ENCODE measurements at places on chromosomes 4 and X.

DNA sequence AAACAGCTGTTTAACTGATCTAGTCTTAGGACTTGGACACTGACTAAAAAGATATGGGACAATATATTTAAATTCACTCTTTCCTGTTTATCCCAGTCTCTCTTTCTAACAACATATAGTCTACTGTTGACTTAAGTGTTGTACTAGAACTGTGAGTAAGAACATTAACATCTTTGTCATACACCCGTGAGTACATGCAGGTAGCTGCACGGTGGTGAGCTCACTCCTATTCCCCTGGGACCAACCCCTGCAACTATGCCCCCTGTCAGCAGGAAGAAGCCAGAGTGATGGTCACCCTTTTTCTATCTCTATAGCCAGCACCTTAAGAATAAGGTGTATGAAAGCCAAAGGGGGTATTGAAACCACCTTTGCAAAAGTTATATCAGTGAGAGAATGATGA is 17.6 kb downstream of the TBL1X start:
- no peak for DNase-seq

DNA sequence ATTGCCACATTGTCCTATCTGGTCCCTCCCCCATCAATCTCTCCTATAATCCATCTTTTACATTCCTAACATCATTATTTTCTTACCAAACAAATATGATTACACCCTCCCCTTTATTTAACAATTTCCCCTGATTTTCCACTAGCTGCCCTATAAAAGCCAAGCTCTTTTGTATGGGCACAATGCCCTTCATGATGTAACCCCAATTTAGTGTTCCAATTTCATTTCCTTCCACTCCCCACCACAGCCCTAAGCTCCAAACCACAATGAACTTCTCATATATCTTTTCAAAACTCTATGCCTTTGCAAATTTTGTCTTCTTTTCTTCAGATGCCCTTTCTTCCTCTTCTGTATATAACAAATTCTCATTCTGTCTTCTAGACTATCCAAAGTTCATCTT is 39.5 kb upstream of the PTPN13 start:
- DNase-seq: no peak

DNA sequence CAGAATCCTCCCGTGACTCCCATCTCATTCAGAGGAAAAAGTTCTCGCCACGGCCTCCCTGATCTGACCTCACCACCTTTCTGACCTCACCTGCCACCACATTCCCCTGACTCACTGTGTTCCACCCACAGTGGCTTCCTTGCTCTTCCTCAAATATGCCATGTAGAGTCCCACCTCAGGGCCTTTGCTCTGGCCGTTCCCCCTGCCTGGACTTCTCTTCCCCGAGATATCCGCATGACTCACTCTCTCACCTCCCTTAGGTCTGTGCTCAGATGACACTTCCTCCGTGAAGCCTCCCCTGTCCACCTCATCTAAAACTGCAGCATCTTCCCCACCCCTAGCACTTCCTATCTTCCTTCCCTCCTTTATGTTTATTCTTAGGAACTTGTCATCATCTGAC is 7.2 kb upstream of the TSPYL2 start:
- DNase-seq: no peak

DNA sequence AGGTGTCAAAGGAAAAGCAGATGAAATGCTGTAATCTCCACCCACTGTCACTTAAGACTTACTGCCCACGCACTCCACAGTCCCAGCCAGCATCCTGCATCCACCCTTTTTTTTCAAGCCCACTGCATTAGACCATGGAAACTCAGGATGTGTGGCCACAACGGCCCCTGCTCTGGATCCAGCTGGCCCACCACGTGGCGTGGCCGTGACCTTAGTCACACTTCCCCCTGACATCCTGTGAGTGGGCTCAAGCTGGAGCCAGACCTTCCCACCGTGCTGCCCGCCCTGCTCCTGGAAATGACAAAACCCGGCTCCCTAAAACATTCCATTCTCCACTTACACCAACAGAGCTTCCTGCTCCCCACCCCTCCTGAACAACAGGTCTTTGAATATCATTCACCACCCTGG is 588.3 kb upstream of the DIPK2B start:
- DNase-seq: no peak

GRCh38 chrX:68203646-68204045 is 229.6 kb downstream of the OPHN1 start:
- DNase-seq: no peak

DNA sequence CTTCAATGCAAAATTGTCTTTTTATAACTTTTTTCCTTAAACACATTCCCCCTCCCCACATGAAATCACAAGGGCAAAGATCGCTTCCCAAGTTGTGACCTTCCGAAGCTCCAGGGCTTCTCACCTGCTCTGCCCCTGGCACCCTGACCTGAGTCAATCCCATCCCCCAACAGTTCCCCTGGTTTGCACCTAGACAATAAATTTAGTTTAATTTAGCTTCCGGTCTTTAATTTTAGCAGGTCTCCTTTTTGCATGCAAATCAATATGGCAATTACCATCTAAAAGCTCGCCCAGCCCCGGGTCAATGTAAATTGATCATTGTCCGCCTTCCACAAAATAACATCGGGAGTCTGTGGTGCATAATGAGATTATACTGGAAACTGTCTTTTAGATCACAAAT is 6.8 kb downstream of the BCOR start:
- DNase-seq: no peak

DNA sequence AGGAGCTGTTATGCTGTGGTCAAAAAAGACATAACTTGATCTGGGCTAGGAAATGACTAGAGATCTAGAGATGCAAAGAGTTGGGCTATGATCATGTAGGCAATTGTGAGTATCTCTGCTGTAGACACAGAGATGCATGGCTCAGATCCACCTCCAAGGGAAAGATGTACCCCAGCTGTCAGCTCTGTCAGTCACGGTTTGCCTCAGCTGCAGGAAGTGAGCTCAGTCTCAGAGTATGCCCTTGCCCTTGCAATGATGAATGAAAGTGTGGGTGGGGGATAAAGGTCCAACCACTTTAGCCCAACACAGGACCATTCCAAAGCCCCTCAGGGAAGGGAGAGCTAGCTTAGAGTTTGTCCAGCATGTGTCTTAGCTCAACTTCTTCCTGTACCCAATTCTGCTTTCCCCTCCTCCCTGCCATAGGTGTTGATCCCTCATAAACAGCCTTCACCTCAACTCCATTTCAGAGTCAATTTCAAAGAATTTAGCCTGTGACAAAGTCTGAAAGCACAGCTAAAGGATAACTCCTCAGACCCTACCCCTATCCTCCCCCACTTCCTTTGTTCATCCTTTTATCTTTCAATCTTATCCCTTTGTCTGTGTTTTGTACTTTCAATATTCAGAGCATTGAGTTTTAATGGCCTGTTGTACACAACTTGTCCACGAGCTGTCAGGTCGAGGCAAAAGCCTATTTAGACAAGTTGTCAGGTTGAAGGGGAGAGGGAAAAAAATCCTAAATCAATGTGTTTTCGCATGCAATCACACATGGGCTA is 90.6 kb downstream of the MID1IP1 start:
- DNase-seq: no peak

DNA sequence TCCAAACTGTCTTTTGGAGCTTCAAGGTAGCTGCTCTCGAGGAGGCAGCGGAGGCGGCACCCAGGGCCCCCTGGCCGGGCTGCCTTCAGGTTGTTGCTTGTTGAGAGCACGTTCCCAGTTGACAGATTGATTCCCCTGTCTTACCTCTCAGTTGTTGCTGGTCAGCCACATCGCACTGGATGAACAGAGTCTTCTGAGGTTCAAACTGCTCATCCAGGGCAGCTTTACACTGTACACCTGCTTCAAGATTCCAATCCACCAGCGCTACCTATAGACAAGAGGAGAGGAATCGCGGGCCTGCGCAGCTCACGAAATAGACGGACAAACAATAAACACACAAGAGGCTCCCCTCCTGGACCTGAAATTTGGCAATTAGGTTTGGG is 497 bp downstream of the HPGD start:
- DNase-seq: no peak

DNA sequence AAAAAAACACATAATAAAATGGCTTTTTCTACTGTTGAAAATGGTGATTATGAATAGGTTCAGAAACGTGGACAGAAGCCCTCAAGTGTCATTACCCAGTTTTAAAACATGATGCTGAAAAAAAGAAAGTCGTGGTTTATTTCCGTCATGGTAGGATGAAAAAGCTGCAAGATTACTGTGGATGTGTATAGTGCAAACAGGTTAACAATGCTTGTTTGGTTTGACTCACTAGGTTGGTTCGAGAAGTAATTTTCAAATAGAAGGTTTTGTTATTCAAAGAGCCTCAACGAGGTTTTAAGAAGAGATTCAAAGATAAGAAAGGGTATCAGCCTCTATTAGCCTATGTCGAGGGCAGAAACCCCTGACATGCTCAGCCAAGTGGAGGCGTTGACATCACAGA is 2.5 kb upstream of the RXFP1 start:
- DNase-seq: no peak

DNA sequence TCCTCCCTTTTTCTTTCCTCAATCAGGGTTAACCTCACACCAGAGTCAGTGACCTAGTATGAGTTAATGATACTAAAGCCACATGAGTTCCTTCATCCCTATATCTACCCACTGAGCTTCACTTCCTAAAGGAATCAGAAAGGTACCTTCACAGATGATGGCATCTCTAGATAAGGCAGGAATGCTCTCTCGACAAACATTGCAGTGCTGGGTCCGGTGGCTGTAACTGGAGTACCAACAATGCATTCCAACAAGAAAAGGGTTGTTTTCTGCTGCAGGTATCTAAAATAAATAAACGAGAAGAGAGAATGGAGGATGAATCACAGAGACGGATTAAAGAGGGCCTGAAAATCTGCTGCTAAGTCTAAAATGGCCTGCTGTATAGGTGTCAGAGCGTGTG is 66.7 kb downstream of the DGKK start:
- no peak for DNase-seq

GRCh38 chr4:7326693-7327340 is 107.9 kb downstream of the PSAPL1 start:
- DNase-seq: no peak

- DNase-seq: no peak
Measured at GRCh38 chr4:109989044-109989443, 76.4 kb downstream of the EGF start.

DNA sequence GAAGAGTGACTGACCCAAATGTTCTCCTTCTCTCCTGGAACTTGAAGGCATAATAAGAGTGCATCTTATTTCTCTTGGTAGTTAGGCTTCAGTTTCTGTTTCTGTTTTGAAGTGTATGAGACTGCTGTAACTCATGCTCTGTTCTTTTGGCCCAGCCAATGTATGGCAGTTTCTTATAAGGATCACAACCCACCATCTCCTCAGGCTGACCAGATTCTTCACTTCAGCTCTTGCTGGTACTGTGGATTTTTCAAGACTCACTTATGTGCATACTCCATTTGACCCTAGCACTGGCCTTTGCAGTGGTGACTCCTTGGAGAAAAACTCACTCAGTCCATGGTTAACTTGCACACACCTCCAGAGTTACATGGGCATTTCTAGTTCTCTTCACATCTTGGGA is 9.6 kb upstream of the YTHDC1 start:
- DNase-seq: no peak

GRCh38 chr4:182017038-182017437 is 226.2 kb upstream of the TENM3 start:
- no peak for DNase-seq

DNA sequence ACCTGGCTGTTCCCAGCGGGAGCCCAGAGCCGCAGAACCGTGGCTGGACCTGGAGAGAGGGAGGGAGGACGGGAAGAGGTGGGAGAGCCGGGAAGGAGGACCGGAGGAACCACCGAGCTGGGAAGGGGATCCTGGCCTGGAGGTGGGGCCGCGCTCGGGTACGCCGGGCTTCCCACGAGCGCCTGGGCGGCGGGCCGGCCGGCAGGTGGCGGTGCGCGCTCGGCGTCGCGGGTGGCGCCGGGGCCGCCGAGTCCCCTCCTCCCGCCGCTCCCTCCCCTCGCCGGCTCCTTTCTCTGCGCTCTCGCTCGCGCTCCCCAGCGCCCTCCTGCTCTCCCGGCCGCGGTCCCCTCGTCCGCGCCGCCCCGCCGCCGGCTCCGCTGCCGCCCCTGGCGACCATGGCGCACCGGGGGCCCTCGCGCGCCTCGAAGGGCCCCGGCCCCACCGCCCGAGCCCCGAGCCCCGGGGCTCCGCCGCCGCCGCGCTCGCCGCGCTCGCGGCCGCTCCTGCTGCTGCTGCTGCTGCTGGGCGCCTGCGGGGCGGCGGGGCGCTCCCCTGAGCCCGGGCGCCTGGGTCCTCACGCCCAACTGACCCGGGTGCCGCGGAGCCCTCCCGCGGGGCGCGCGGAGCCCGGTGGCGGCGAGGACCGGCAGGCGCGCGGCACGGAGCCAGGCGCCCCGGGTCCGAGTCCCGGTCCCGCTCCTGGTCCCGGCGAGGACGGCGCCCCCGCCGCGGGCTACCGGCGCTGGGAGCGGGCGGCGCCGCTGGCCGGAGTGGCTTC is at the start of gene SORCS2:
Gene SORCS2, plus strand, starts transcription at position 287 of the 778 bp plus-strand sequence.
- DNase-seq: peak; percentile 14

- DNase-seq: no peak
Measured at GRCh38 chr4:115228851-115229250, 115.4 kb upstream of the NDST4 start.

- no peak for DNase-seq
Measured at GRCh38 chr4:89660444-89661172, 176.4 kb downstream of the SNCA start.

GRCh38 chrX:46953137-46953527 is 40.9 kb downstream of the JADE3 start:
- no peak for DNase-seq

- no peak for DNase-seq
Measured at GRCh38 chr4:11367371-11367770, 61.3 kb downstream of the HS3ST1 start.

GRCh38 chrX:9102956-9103355 is 69.0 kb upstream of the FAM9B start:
- no peak for DNase-seq

DNA sequence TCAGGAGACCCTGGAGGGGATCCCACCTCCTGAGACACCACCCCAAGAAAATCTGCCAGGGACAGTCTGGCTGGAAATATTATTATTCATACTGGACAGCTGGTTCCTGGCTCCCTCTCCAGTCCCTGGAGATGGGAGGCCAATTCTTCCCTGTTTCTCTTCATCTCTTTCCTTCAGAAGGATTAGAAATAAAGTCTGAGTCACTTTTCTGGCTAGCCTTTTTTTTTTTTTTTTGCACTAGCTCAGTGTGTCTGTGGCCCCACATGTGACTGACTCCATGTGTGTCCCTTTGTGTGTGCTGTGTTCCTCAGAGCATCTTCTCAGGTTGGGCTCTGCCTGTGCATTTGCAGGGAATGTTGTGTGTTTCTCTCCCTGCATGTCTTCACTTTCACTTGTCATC is 1.8 kb upstream of the FRMPD3 start:
- no peak for DNase-seq

DNA sequence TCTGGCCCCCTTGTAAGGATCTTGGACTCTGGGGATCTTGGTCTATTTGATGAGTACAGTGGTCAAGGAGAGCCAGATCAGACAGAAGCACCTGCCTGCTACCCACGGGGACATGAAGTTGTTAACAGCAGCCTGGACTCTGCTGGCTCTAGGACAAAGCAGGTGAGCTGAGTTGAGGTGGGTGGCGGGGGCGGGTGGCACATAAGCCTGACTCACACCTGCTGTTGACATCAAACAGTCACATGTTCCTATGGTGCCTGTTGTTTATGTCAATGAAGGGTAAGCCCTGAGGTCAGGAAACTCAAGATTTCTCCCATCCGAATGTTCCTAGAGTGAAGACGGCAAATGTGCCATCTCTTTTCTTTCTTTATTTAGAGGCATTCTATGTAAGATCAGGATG is 50.1 kb upstream of the CLNK start:
- no peak for DNase-seq
